ENCODE measurements at places on chromosomes 16 and 17.

DNA sequence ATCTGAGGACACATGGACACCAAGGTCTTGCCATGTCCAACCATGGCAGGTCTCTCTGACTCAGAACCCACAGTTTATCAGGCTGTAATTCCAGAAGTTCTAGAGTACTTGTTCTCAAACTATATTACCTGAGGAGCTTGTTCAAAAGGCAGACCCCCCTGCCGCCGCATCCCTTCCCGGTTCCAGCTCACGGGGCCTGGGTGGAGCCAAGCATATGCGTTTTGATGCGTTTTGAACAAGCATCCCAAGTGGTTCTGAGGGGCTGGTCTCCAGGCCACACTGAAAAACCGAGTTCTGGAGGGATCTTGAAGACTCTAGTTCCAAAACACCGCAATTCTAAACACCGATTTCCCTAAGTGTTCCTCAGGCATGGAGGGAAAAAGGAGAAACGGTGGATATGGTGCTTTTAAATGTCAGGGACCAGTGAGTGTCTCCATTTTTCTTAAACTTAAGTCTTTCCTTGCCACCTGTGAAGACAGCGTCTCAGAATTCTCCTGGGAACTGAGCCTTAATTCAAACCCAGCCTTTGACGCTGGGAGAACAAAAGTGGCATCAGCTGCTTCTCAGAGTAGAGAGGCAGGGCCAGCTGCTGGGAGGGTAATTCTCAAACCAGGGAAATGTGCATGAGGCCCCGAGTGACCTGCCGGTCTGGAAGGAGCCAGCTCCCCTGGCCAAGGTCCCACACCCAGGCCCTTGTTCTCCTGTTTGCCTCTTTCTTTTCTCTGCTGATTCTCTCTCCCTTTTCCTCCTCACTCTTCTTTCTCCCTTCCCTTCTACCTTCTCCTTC is 84.4 kb upstream of the PLCG2 start:
- DNase-seq = no peak

- DNase-seq = no peak
Observed at GRCh38 chr16:21703156-21703555, 39.4 kb downstream of the OTOA start.

DNA sequence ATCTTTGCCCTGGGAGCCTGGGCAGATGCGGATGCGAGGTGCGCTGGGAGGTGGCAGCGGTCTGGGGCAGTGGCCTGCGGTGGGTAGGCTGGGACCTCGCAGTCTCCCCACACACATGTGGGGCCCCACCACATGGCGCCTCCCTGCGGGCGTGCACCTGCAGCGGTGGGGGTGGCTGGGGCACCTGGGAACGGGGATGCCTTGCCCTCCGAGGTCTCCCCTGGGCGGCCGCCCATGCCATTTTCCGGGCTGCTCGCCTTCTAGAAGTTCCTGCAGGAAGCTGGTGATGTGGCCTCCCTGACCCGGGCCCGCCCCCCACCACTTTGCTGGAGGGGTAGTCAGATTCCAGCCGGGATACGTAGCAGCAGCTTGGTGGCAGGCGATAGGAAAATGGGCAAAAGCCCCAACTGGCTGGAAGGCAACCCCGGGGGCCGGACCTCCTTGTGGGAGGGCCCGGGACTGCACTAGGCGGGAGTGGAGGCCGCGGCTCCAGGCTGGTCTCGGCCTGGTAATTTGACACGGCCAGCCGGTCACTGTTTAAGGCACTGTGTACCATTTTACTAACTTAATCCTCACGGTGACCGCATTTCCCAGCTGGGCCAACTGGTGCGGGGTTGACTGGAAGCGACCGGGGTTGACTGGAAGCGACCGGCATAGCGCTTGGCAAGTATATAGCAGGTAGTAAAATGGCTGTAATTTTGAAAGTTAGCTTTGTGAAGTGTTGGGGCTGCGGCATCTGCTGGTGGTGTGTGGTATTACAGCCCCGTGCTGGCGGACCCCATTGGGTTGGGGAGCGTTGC is 38.5 kb downstream of the IGF2BP1 start:
- DNase-seq = peak; percentile 9

- DNase-seq = no peak
Observed at GRCh38 chr17:39975801-39976200, 4.8 kb upstream of the PSMD3 start.

GRCh38 chr17:74729866-74730265 is 7.2 kb upstream of the RAB37 start:
- no peak for DNase-seq

DNA sequence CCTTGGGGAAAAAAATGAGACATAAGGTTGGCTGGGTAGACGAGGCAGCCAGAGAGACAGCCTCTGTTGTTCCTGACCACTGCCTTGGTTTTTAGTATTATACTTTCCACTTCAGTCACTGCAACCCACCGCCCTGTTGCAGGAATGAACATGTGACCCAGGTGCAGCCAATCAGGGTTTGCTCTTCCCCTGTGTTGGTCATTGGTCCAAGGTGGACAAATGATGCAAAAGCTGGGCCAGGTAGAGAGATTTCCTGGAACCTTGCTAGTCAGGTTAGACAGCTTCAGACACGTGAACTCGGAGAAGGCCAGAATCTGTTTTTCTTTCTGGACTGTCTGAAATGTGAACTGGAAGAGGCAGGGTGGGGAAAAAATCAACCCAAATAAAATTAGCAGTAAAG is 452.4 kb upstream of the RBFOX1 start:
- DNase-seq = no peak

- no peak for DNase-seq
Observed at GRCh38 chr16:62363501-62363900, 327.3 kb upstream of the CDH8 start.

DNA sequence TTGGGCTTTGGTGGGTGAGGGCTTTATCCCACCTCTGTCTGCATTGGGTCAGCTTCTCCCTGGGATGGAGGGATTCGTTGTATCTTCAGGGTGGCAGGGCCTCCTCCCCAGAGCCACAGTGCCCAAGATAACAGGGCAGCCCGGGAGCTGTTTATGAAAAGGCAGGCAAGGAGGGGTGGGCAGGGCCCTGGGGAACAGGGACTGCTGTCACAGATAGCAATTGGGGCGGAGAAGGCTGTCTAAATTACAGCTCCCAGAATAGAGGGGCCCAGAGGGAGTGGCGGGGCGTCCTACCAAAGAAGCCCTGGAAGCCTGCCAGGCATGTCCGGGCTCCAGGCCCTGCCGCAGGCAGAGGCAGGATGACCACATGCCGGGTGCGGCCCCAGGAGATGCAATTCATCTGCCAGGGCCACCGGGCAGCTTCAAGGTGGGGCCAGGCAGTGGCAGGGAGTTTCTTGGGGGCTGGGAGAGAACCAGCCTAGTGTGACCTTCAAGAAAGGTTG is 18.8 kb upstream of the PHOSPHO1 start:
- no peak for DNase-seq

DNA sequence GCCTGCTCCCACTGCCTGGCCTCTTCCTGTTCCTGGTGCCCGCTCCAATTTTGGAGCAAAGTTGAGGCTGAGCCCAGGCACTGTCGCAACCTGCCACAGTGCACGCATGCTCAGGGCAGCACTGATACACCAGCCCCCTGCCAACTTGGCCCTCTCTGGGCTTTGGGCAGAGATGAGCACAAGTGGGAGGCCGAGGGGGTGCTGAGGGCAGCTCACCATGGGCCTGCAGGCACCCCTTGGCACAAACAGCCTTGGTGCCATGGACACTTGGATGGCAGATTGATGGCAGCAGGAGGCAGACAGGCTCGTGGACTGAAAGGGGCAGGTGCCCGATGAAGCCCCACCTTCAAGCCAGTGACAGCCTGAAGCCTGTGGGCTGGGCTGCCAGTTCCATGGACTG is 42.9 kb downstream of the PIGL start:
- DNase-seq = no peak
